ENCODE measurements at places on chromosomes 3 and 15. TPM values are rescaled to one million over a fixed set of nuclear protein-coding genes. Genes with fewer than 3 reads are reported as not detected.

The HESX1 gene
- total RNA-seq, result 0.52 TPM

The ALG1L2 gene
- not detected for total RNA-seq

The GLDN gene
- 0.10 TPM for total RNA-seq

The SCAANT1 gene
- not detected for total RNA-seq

All from mononuclear cell (primary cell).